Activated T-cell treated with anti-CD3 and anti-CD28 coated beads for 4 hours (primary cell): ENCODE measurements at places on chromosomes 16 and 17.

DNA sequence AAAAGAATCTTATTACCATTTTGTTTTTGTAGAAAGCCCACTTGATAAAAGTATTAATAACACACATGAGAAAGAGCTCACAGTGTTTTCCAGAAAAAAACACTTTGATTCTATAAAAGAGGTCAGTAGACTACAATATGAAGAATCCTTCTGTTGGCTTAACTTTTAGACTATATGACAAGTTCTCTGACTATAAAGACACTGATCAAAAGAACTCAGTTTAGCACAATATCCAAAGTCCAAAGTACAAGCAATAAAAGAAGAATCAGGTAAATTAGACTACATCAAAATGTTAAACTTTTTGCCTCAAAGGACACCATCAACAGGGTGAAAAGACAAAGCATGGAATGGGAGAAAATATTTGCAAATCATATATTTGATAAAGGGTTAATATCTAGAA, 11.2 kb upstream of the SMG1 start:
- DNase-seq = no peak

- no peak for DNase-seq
Observed at GRCh38 chr17:44362949-44363612, 572 bp downstream of the FAM171A2 start.

- peak; percentile 21 for DNase-seq
Observed at GRCh38 chr16:57128771-57129389, 36.5 kb downstream of the CPNE2 start.

- DNase-seq = no peak
Observed at GRCh38 chr16:54284319-54284930, 2.2 kb downstream of the IRX3 start.
